ENCODE measurements at places on chromosomes 12 and 14. TPM values are rescaled to one million over a fixed set of nuclear protein-coding genes. Genes with fewer than 3 reads are reported as not detected.

- DNase-seq, result no peak
These were observed 67.7 kb upstream of the ARHGAP5 start for GRCh38 chr14:32009221-32009975.

DNA sequence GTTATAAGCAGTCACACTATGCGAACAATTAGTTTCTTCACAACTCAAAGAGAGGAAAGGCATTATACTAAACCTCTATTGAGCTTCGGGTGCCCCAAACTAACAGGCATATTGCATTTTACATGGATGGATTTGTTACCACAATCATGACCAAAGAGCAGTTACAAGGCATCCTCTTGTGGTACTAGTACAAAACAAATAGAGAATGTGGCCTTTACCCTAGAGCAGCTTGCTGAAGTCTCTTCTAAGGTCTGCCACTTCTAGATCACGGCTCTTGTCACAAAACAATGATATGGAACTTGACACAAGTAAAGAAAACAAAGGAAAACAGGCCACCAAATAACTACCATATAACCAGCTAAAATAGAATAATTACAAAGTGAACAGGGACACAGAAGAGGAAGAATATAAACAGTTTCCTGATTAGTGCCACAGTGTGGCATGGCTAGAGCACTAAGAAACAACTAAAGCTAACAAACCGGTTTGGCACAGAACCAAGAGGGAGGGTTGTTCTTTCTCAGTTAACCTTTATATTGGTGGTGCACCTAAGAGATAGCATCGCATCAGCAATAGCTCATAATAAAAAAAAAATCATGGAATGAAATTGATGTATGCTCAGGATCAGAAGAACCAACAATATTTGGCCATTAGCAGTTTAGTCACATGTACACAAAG is 209.7 kb upstream of the ATP2B1 start:
- DNase-seq, result no peak

- DNase-seq, result no peak
These were observed 8.1 kb downstream of the SCFD1 start for GRCh38 chr14:30630248-30630647.

DNA sequence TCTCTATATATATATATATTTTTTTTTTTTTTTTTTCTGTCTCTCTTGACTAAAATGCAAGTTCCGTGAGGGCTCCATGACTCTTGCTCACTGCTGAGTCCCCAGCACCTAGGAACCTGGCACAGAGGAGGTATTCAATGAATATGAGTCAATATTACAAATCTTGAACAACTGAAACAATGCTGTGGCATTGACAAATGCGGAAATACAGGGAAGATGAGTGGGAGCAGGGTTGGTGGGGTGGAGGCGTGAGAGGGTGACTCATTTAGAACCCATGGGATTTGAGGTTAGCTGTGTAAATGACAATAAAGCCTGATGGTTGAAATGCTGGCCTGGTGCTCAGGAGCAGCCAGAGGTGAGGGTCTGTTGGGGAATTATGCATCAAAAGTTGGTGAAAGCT is 121.7 kb upstream of the FUT8 start:
- no peak for DNase-seq

GRCh38 chr12:114847441-114848035 is 163.6 kb upstream of the TBX3 start:
- DNase-seq, result no peak

IFI27L2 gene
- total RNA-seq, result 24.8 TPM
